ENCODE measurements at places on chromosomes 7 and 10. TPM values are rescaled to one million over a fixed set of nuclear protein-coding genes. Genes with fewer than 3 reads are reported as not detected.

The TFPI2 gene
- total RNA-seq, result 435 TPM

The WNT16 gene
- 0.22 TPM for total RNA-seq

DNA sequence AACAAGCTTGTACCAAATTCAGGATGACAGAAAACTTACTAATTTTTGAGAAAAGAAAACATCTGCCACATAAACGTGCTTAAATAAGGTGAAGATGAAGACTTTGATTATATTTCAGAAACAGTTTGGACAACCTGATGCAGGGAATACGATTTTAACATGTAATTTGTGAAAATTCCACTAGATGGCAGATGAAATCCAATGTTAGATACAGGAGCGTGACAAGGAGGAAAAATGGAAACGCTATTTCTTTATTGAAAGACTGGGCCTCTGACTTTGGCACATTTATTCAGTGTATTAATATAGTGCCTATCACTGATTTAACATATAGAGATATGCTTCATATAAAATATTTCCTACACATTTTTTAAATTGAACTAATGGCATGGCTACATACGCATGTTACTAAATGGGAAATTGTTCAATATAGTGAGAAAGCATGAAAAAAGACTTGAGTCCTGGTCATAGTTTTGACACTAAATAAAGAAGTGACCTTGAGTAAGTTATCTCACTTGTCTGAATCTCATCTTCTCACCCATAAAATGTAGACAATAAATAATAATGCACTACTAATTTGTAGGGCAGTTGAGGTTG, 60.7 kb downstream of the CD36 start:
- peak; percentile 72 for DNase-seq

DNA sequence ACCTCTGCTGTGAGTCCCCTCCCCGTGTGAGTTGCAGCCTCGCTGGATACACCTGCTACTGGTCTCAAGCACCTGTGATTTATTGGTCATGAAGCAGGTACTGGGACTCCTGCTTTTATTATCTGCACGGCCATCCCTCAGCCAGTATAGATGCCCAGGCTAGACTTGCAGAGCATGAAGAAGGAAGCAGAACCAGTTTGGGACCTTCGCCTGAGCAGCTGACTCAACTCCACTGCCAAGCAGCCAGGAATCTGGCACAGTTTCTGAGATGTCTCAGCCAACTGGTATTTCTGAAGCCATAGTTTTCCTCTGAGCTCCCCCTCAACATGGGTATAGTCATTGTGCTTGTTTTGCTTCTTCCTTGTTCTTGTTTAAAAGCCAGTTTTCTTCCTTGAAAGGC, 28.0 kb upstream of the SLC39A12 start:
- DNase-seq, result peak; percentile 94

DNA sequence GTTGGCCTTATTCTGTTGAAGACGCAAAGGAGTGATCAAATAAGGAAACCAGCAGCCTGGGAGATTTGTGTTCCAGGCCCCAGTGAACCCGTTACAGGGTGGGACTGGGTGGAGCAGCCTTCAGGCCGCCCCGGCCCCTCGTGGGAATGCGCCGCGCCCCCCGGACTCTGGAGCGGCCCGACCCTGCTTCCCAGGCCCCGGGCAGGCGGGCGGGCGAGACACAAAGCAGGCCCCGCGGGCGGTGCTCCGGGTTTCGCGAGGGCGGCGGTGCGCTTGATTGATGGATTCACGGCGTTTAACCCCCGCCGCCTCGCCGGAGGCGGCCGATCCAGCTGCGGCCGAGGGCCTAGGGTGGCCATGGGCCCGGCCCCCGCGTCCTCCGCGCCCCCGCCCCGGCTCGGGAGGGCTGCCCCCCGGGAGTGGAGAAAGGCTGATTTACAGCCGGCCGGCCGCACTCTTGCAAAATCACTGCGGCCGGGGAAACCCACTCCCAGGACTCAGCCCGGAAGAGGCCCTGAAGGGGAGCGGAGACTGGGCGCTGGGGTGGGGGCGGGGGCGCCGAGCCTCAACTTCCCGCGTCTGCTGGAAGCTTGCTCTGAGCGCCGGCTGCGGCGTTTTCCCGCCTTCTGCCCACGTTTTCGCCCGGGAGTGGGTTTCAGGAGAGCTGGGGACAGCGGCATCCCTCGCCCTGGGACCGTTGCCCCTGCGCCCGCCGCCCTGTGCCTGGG, 299.6 kb upstream of the NFE2L3 start:
- peak; percentile 66 for DNase-seq

The CYP2C19 gene
- not detected for total RNA-seq

- no peak for DNase-seq
Measured at GRCh38 chr7:109282726-109283125, 713.1 kb downstream of the DNAJB9 start.

The BLOC1S2 gene
- 56.7 TPM for total RNA-seq

GRCh38 chr7:132858251-132858650, 223.6 kb downstream of the CHCHD3 start:
- no peak for DNase-seq

DNA sequence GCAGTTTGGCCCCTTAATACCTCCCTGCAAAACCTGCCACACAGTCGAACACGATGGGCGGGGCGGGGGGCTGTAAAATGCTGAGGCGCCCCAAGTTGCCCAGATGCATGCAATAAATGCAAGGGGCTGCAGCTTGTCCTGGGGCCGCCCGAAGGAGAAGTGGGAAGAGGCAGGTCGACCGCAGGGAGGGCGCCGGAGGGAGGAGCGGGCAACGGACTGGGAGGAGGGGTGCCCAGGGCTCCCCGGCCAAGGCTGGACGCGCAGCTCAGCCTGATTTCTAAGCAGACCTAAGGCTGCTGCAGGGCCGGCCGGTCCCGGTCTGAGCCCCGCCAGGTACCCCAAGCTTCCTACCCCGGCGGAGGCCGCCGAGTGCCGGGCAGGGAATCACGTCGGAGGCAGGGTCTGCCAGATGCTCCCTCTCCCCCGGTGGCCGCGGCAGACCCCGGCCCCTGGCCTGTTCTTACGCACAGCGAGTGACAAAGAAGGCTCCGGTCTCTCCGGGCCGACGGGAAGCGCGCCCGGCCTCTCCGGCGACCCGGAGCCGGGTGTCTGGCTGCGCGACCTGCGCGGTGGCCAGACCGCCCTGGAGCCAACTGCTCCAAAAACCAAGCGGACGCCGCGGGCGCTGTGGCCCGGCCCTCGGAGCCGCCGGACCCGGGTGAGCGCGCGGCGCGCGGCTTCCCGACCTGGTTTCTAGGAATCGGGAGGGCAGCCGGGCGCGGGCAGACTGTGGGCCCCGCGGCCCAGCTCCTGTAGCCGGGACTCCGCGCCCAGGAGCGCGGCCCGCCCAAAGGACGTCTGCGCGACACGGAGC, 744 bp upstream of the EBF3 start:
- no peak for DNase-seq

DNA sequence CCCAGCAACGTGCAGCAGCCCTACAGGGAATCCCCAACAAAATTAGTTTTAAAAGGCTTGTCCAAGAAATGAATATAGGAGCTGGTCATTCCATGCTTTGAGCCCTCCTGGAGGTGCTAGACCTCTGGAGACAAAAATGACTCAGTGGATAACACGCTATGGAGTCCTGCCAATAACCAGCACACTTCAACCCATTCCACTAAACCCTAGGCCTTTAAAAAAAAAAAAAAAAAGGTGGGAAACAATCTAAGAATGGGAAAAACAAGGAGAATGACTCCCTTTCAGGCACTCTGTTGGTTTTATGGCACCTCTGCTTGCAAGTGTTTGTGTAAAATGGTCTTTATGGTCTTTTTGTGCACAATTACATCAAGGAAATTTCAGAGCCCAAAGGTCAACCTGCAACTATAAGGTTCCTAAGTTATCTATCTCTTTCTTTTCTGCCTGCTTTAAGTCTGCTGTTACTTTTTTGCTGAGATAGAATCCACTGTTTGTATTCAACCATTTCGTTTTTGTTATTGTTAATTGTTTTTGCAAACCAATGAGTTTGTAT, 21.3 kb downstream of the AVL9 start:
- DNase-seq, result peak; percentile 78

The AKR1C4 gene
- total RNA-seq, result not detected

GRCh38 chr10:48459270-48460150, 145.4 kb downstream of the ARHGAP22 start:
- DNase-seq, result no peak

The BMPER gene
- total RNA-seq, result 97.3 TPM

GRCh38 chr7:47778153-47778661, 170.1 kb downstream of the PKD1L1 start:
- no peak for DNase-seq

All from GM23248 (cell line).